Activated T-cell treated with anti-CD3 and anti-CD28 coated beads for 24 hours (primary cell): ENCODE measurements at places on chromosomes 6 and 20.
A peak's percentile ranks its signal among the peaks of the same experiment; 100 is the strongest.

DNA sequence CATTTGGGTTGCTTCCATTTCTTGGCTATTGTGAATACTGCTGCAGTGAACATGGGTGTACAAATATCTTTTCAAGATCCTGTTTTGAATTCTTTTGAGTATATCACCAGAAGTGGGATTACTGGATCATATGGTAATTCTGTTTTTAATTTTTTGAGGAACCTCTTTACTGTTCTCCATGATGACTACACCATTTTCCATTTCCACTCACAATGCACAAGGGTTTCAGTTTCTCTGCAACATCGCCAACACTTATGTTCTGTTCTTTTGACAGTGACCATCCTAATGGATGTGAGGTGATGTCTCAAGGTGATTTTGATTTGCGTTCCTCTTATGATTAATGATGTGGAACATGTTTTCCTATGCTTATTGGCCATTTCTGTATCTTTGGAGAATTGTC, 214.4 kb upstream of the ZFP64 start:
- no peak for DNase-seq

DNA sequence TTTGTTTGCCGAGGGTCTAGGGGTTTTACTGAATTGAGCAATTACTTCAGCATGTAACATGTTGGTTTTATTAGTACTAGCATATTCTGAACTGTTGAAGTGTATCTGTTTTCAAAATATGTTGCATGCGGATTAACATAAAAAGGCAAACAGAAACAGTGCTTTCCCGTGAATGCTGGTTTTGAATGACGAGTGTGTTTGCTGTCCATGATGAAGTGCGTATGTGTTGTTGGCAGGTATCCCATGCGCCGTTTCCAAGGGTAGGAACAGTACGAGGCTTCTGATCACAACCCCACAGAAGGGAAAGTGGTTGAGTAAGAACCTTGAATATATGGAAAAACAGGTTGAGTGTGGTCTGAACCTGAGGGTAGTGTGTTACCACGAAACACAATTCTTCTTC, 232.9 kb downstream of the SAMD5 start:
- no peak for DNase-seq

GRCh38 chr6:25639653-25640052, 12.4 kb upstream of the SCGN start:
- DNase-seq = no peak

DNA sequence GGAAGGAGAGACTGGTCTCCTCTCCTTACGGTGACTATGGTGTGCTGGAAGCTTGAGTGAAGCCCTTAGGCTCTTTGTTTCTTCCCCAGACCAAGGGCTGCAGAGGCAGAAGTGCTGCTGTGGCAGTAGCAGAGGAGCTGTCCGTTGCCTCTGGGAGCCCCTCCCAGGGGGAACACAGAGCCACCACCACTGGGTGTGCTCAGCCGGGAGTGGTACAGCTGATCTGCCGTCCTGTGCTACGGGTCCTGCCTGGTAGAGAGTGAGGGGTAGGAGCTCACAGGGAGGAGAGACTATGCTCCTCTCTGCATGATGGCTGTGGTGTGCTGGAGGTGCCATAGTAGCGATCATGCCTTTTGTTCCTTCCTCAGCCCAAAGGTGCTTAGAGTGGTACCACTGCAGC, 318.7 kb downstream of the DOK5 start:
- no peak for DNase-seq

DNA sequence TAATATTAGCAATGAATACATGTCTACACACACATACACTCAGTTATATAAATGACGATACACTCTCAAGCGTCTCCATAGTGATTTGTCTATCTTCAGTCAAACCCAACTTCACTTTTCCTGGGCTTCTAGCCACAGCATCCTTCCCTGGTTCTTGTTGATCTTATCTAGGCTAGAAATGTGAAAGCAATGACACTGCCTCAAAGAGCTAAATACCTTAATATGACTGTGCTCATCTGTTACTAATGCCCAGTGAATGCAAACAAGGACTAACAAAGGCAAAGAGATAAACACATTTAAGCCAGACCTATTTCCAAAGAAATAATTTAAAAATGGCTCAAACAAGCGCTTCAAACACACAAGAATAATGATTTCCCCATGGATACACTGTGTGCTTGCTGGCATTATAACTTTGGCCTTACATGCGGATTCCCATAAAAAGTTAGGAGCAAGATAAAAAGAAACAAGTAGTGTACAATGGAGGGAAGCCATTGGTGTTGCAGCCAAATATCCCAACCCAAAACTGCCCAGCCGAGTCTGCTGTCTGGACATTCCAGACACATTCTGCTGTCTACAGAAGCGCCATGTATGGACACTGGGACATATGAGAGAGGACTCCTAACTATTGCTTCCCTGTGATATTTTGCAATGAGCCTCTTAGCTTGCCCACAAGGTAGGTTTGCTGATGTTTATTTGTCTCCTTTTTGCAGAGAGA, 19.5 kb upstream of the DAAM2 start:
- no peak for DNase-seq

GRCh38 chr6:107458672-107459282, 587 bp downstream of the PDSS2 start:
- peak; percentile 6 for DNase-seq

DNA sequence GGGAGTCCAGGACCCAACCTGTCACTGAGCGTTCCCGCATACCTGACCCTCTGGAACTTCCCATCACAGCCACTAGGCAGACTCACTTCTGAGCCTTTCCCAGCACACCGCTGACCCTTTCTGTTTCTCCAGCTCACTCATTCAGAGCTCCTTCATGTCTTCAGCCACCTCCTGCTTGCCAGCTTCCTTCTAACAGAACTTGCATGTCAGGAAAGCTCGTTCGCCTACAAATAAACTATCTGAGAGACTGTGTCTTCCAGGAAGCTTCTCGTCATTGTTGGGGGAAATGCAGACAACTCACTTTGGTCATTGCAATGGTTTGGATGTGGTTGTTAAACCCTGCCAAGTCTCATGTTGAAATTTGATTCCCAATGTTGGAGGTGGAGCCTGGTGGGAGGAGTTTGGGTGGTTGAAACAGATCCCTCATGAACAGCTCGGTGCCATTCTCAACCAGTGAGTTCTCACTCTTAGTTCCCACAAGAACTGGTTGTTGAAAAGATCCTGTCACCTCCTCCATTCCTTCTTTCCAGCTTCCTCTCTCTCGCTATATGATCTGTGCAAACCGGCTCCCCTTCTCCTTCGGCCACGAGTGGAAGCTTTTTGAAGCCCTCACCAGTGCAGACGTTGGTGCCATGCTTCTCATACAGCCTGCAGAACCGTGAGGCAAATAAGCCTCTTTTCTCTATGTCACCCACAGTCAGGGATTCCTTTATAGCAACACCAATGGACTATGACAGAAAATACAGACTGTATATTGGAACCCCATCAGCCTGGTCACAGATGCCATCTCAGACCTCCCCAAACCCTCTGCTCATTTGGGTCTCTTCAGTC, 1.4 kb upstream of the MUC21 start:
- no peak for DNase-seq

DNA sequence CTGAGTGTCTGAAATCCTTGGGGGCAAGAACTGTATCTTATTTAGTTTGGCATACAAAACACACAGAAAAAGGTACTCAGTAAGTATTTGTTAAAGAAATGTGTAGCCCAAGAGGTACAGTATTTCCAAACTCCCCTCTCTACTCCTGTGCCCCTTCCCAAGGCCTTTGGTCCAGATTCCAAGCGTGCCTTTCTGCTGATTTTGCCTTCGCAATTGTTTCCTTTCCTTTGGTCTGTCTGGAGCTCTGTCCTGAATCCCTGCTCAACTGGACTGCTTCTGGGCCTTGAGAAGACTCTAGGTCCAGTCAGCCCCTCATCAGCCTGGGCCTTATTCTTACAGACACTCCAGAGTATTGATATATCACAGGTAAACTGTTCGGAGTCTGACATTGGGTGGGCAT, 122.2 kb upstream of the SYNCRIP start:
- no peak for DNase-seq

DNA sequence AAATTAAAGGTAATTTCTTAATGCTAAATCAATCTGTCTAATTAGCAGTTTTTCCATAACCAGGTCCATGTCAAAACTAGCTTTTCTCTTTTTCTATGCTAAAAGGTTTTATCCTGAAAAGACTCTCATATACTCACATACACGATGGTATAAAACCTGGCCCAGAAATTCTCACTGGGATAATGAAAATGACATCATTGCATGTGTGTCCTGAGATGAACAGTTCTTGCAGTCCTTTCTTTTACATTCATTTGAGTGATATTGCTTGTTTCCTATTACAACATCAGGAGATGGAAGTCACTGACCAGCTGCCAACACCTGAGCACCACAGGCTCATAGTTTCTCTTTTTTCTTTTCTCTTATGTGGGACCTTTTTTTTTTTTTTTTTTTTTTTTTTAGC, 7.9 kb upstream of the PRELID3B start:
- no peak for DNase-seq

- DNase-seq = no peak
Observed at GRCh38 chr6:33755070-33755869, 8.6 kb upstream of the IP6K3 start.

GRCh38 chr6:167452338-167453081, 127.6 kb downstream of the TTLL2 start:
- DNase-seq = no peak

GRCh38 chr6:19812512-19813119, 24.6 kb upstream of the ID4 start:
- DNase-seq = no peak

GRCh38 chr6:7916959-7917358, 6.4 kb upstream of the TXNDC5 start:
- DNase-seq = no peak

DNA sequence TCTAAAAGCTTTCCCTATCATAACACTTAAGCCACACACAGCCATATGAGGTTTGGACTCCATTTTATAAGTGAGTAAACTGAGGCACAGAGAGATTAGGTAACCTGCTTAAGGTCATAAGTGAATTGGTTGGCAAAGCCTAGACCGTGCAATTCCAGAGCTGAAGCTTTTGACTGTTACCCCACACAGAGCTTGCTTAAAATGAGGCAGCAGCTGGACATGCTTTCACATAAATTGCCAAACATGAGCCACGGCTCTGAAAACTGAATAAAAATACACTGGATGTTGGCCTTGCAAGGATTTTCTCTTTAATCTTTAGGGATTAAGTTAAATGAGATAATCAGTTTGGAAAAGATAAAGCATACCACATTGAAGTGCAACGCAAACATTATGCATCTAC, 2.5 kb downstream of the RIPOR2 start:
- no peak for DNase-seq

DNA sequence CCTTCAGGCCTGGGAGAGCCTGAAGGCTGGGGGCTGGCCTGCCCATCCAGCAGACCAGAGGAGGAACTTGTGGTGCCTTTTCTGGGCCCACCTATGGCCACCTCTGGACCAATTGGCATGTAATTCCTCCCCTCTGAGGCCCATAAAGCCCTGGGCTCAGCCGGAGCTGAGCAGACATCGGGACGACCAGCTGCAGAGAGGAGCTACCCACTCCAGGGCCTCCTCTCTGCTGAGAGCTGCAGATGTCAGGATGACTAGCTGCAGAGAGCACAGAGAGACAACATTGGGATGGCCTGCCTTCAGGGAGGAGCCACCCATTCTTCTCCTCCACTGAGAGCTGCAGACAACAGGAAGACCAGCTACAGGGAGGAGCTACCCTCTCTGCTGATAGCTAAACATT, 370.1 kb downstream of the CD83 start:
- no peak for DNase-seq

DNA sequence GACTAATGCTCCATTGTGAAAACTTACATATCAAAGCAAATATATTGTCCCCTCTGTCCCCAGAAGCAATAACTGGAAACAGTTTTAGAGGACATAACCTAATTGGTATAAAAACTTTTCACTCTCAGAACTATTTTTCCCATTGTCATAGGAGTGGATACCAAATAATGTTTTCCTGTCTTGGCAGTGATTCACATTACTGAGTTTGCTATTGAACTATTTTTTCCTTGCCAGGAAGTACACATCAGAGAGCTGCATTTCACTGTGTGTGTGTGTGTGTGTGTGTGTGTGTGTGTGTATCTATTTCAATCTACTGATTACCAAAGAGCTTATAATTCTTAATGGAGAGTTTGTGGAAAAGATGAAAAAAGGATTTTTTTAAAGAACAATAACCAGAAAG, 45.4 kb downstream of the AKAP12 start:
- DNase-seq = no peak
